ENCODE measurements at places on chromosomes 3 and 15.

DNA sequence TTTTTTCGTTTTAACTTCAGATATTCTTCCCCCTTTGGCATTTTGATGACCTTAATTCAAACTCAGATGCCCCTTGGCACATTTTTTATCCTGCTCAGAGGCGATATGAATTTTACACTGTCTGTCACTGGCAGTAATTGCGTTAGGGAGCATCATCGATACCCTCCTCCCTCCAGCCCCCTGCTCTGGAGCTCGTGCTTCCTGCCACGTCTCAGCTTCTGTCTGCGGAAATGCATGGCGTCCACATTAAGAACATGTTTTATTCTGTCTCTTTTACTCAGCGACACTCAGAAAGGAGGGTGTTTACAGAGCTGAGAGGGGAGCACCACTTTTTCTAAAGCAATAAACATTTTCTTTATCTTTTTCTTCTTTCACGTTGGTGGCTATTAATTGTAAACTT is 254.2 kb downstream of the EBLN2 start:
- DNase-seq: no peak

DNA sequence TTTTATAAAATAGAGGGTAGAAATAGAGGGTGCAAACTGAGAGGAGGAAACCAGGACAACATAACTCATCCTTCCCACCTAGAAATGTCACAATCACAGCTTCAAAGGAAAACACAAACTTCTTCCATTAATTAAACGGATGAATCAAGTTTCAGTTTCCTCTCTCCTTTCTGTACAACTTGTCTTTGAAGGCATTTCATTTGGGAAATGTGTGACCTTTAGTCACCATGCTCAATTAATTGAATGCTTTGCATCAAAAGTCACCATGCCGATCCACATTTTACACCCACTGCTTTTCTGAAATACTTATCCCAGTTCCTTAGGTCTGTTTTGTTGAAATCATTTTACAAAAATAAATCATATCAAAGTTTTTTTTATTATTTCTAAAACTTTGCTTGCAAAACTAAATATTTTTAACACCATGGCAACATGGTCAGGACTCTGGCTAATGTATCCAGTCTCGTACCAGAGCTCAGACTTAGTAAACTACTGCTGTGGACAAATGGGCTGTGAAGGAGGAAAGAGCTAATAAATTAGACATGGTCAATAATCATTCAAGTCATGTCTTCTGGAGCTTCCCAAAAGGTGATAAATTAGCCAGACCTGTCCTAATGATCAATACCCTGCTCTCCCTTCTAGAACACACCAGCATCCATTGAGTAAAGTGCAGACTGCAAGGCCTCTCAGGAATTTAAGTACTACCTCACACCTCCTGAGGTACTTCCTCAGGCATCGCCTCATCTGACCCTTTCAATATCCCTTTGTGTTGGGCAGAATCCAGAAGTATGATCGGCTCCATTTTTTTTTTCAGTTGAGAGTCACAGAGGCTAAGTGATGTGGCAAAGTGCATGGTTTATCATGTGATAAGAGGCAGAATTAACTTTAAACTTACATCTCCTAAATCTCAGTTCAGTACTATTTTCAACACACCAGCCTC is 161.3 kb downstream of the GREM1 start:
- DNase-seq: no peak

DNA sequence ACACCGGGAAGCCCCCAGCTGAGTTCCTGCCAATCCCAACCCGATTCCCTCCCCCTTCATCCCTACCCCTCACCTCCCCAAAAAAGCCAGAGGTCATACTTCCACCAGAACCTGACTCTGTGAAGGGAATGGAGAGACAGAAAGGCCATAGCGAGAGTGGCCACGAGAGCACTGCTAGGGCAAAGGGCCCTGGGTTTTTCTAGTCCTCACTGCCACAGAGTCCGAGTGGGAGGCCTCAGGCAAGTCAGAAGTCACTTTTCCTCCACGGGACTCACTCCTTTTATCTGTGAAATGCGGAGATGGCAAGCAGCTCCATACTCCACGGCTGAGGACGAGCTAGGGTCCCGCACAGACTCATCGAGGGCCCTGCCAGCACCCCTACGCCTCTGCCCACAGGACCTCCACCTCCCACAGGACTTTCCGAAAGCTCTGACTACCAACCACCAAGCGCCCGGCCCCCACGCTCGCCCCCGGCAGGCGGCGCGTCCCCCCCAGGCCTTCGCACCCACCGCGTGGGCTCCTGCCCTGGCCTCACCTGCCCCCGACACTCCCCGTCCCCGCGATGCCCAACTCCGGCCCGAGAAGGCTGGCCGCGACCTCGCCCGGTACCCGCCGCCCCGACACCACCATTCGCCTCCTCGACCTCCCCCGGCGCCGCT is 792 bp downstream of the ATP13A3 start:
- DNase-seq: no peak

- DNase-seq: no peak
Observed at GRCh38 chr3:50639055-50639494, 22.1 kb downstream of the MAPKAPK3 start.

DNA sequence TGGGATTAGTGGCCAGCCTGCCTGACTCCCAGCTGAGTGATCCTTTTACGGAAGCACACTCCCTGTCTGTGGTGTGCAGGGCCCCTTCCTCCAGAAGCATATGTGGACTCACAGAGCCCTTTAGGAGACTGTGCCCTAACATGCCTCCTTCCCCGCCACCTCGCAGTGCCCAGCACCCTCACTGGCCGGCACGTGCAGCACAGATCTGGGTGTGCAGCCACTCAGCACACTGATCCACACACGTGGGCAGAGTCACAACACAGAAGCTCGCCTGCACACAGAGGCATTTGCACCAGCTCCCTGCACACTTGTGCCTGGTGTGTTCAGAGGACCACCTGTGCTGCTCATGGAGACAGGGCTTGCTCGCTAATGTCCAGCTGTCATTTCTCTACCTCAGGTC is 23.6 kb upstream of the CSPG4 start:
- DNase-seq: no peak

- DNase-seq: no peak
Observed at GRCh38 chr3:46350262-46350565, 3.7 kb upstream of the CCR2 start.
